Thoracic aorta (tissue), 2 donors: ENCODE measurements at places on chromosomes 1 and 21. TPM values are rescaled to one million over a fixed set of nuclear protein-coding genes. Genes with fewer than 3 reads are reported as not detected.

DNA sequence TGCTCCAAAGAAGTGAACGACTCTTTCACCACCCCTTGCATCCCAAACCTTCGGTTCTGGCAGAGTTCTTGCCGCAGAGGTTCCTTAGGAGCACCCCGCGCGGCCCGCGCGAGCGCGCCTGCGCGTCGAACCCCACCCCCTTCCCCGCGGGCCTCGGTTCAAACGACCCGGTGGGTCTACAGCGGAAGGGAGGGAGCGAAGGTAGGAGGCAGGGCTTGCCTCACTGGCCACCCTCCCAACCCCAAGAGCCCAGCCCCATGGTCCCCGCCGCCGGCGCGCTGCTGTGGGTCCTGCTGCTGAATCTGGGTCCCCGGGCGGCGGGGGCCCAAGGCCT, at the start of gene C1orf56:
TSS of gene C1orf56 (plus strand) at position 161 of the 334 bp plus-strand sequence. CDS start at position 258, 97 bp downstream.
- DNase-seq = no peak

GRCh38 chr1:27821761-27822315, 8.7 kb upstream of the PPP1R8 start:
- no peak for DNase-seq

DNA sequence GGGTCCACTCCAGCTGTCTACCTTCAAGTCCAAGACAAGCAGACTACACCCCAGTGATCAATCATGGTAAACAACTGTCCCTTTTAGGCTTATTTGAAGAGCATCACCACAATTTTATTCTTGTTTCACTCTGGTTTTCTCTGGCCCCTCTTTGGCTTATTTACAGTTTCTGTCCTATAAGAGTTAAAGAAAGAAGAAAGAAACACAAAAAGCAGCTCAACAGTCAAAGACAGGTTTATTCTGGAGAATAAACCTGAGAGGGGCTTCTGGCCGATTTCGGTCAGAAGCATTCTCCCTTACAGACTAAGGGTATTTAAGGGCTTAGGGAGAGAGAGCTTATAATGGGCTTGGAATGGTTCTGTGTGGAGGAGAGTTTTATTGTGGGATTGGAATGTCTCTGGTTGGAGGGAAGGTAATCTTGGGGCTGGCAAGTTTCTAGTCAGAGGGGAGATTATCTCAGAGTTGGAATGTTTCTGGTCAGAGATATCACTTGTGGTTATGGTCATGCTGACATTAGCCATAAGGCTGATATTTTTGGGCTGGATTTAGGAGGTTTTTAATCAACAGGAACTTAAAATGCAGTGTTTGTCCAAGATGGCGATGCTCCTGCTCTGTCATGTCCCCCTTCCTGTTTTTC, 161.0 kb downstream of the URB2 start:
- DNase-seq = no peak

DNA sequence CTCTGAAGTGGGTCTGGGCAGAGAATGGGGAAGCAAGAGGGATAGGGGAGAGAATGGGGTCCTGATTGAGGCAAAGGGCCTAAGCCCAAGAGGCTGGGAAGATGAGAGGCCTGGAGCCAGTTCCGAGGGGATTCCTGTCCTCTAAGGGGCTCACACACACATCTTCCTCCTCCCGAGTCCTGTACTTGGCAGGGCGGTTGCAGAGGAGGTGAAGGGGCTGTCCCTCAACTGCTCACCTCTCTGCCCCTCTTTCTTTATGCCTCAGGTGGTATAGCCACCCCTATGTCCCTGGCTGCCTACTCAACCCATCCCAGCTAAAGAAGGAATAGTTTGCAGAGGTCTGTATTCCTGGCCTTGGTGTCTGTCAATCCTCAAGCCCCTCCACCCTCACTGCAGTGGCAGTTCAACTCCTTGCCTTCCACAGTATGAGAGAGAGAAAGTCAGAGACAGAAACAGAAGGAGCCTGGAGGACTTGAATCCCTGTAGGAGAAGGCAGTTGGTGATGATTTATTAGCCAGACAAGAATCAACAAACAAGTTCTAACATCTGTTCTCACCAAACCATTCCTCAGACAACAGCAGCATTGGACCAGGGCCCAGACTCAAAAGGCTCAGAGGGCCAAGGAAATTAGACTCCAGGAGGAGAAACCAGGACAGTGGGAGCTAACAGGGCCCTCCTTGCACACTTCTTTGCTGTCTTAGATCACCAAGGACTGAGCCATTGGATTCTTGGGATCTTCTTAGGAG, 10.7 kb downstream of the SH2D2A start:
- DNase-seq = no peak

The ANGPTL3 gene
- not detected for total RNA-seq

GRCh38 chr1:74363220-74363619, 128.0 kb downstream of the TNNI3K start:
- DNase-seq = no peak

GRCh38 chr1:8281843-8282509, 35.9 kb upstream of the SLC45A1 start:
- DNase-seq = no peak

The IRF6 gene
- total RNA-seq = 4.1 TPM

The KRTAP12-3 gene
- not detected for total RNA-seq

GRCh38 chr1:29675481-29676263, 439.4 kb downstream of the PTPRU start:
- DNase-seq = no peak

DNA sequence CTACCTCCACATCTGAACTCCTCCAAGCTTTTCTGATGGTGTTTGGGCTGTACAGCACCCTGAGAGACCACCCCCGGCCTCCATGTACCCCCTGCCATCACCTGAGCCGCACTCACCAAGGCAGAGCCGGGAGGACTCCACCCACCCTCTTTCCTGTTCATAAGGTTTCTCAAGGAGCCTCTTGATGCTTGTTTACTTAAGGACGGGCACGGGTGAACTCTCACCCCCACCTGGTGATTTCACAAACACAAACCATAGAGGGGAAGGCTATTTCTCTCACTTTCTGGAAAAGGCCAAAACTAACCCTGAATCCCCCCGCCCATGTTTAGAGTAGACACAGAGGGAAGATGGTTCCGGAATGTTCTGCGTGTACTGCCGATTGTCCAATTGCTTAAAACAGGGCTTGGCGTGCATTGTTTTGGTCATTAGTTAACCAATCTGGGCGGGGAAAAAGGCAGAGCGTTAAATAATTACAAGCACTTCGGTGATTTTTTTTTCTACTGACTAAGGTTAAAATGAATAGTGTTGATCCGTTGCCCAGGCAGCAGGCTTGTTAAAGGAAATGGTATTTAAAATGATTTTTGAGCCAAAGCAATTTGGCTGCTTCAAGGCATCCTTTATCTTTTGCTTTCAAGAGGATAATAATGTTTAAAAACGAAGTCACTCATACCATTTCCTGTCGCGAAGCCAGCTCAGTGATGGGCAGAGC, 279.8 kb upstream of the VAMP3 start:
- no peak for DNase-seq

The SORT1 gene
- 225 TPM for total RNA-seq

- DNase-seq = peak; percentile 34
Observed at GRCh38 chr1:43348809-43349593, 9.8 kb upstream of the CDC20 start.

GRCh38 chr1:56547977-56548376, 31.4 kb downstream of the PLPP3 start:
- DNase-seq = no peak

DNA sequence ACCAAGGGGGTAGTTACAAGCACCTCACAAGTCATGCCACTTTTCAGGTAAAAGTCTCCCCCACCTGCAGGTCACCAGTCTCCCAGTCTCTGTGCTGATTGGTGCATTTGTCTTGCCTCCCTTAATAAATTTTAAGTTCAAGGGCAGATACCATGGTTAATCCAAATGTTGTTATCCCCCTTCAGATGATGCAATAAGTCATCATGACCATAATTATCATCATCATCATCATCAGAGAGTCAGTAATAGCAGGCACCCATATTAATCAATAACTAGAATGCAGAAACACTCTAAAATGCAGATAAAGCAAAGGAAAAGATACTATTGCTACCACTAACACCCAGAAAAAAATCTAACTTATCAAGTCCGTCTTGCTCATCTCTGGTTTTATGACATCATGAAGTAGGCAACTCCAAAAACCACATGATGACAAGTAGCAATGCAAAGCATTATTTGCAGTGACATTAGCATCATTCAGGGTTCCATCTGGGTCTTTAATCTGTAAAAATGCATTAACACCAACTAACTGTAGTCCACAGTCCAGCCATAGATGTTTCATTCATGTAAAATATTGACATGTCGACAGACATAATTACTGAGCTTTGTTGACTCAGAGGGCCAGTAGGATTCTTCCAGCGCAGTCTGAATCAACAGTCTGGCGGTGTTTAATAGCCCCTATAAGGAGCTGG, 492.0 kb upstream of the RUNX1 start:
- DNase-seq = no peak

GRCh38 chr21:16318651-16319300, 589.0 kb downstream of the USP25 start:
- no peak for DNase-seq

DNA sequence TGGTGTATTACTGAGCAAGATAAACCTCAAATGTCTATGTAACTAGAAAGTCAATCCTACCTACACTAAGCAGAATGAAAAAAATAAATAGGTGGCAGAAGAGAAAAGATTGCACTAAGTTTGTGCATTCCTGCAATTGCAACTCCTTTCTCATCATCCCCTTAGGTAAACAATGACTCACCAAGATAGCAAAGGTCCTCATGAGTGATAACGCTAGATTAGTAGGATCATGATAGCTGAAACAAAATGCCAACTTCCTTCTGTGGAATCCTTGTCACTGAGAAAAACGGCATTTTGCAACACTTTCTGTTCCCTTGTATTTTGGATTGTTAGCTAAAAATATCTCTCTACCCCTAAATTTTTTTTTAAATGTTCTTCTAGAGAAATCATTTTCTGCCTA, 20.0 kb upstream of the FCER1A start:
- no peak for DNase-seq

DNA sequence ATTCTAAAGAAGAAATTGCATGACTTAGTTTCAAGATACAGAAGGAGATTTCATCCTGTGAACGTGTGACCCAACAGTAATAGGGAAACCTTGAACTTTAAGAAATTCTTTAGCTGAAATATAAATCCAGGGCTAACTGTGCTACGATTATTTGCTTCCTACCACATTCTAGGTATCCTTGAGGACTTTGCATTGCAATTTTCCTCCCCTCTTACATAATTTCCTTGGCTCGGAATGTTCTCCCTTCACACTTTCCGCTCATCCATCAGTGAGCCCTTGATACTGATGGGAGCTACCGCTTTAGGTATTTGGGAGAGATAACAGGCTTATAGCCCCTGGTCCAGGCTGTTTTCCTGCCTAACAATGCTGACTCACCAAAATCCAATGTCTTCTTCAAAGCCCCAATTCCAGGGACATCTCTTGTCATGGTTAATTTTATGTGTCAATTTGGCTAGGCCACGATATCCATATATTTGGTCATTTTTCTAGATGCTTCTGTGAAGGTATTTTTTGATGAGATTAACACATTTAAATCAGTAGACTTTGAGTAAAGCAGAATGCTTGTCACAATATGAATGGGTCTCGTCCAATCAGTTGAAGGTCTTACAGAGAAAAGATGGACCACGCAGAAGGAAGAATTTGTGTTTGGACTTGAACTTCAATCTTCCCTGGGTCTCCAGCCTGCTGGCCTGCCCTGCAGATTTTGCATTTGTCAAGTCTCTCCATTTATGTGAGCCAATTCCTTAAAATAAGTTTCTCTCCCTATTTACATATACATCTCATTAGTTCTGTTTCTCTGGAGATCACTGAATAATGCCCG, 121.2 kb downstream of the PTPN14 start:
- no peak for DNase-seq

DNA sequence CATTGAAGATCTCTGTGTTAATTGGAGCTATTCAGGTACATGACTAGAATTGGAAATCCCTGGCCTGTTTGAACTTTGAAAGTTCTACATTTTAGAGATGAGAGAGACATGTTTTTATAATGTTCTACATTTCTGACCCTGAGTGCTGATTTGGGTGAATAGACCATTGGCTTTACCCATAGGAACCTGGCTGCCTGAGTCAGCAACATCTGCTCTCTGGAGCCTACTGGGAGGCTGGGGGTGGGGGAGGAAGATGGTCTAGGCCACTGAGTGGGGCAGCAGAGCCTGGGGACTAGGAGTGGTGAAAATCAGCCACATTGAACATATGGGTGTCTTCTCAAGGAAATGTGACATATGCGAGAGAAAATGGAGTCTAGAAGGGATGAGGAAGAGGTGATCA, 1.4 kb upstream of the VANGL1 start:
- no peak for DNase-seq

- DNase-seq = no peak
Observed at GRCh38 chr1:5200006-5200405, 545.6 kb downstream of the AJAP1 start.

- DNase-seq = no peak
Observed at GRCh38 chr1:162899422-162900146, 38.6 kb upstream of the CCDC190 start.

DNA sequence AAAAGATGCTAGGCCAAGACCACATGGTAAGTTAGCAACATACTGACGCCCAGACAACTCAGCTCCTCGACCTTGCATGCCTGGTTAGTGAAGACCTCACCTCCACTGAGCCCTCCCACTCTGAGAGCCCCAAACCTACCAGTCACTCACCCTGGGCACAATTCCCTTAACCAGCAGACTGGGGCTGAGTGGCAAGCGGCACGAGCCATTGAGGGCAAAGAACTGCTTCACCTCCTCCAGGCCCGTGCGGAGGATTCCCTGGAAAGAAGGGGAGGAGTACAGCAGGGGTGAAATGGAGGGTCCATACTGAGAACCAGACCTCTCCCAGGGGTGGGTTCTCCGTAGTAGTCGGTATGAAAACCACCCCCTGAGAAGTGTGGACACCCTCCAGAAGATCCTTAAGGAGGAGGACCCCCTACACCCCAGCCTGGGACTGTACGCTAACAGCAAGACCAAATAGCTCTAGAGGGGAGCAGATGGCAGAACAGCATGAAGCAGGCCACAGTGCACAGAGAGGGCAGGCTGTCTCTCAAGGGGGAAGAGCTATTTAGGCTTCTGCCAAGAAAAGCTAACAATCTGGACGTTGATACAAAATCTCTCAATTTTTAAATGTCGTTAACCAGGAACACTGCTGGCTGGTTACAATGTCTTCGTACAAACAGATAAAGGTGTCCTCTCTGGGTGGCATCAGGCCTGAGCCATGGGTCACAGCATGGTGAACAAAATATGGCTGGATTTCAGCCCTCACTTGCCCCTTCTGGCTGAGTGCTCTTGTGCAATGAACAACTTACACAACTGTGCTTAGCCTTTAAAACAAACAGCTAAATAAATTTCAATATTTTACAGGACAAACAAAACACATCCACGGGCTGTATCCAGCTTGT, 31.0 kb upstream of the PPP1R15B start:
- DNase-seq = no peak

DNA sequence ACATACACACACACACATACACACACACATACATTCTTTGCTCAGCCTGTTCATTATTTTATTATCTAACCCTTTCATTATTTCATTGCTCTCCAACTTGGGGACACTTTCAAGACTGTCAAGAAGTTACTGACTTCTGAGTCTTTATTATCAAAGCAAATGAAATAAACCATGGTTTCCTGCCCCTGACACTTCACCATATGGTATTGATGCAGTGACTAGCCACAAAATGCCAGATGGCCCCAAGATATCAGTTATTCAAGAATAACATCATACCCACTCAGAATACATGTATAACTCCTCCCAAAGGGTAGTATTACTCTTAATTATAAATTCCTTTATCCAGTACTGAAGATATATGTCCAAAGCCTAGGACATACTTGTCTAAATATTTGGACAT, 197.3 kb downstream of the MRPL39 start:
- no peak for DNase-seq

GRCh38 chr1:214002060-214002459, 14.3 kb downstream of the PROX1 start:
- DNase-seq = no peak

- DNase-seq = no peak
Observed at GRCh38 chr1:75237316-75237715, 103.1 kb downstream of the LHX8 start.

- no peak for DNase-seq
Observed at GRCh38 chr1:42529724-42530181, 66.7 kb downstream of the CCDC30 start.
